ENCODE measurements at places on chromosomes 3 and 15.

DNA sequence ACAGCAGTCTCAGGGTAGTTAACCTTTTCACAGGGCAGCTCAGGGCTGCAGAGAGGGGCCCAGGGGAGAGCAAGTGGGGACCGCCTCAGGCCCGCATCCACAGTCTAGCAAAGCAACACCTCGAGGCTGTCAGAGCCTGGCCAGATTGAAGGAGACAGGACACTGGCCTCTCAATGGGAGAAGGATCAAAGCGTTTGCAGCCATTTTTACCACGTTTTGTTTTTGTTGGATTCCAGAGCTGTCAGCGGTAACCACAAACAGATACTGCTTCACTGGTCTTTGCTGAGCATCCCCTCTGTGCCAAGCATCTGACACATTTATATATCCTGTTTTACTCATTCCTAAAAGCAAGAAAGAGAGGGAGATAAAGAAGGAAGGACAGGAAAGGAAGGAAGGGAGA is 153.8 kb downstream of the SHQ1 start:
- peak; percentile 3 for DNase-seq

DNA sequence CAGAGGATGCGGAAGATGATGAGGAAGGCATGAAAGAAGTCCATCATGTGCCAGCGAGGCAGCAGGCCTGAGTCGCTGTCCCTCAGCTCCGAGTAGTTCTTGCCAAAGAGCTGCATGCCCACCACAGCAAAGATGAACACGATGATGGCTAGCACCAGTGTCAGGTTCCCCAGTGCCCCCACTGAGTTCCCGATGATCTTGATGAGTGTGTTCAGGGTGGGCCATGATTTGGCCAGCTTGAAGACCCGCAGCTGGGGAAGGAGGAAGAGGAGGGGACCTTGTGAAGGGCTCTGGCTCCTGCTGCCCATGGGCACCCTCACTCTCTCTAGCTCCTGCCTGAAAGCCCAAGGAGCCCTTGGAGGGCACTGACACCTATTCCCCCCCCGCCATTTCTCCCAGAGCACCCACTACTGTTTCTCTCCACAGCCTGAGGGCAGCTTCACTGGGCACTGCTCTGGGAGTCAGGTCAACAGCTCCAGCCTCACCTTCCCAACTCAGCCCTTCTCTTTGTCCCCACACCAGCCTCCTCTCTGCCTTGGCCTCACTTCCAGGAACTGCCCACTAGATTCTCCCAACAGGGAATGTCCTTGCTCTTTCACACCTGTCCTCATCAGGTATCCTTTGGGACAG is 63.6 kb downstream of the SCN5A start:
- DNase-seq = no peak

- no peak for DNase-seq
Measured at GRCh38 chr3:168220556-168220955, 124.8 kb upstream of the GOLIM4 start.

DNA sequence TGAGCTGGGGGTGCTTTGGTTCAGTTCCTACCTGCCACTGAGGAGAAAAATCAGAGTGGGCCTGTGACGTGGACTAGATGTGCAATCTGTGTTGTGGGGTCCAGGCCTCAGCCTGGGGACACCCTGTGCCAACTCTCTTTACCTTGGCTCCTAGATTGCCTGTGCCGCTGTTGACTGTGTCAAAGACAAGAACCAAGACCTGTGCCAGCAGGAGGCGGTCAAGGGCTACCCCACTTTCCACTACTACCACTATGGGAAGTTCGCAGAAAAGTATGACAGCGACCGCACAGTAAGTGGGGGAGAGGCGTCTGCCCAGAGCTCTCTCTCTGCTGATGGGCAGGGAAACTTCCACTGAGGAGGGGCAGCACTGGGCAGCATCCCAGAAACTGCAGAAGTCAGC is 40.6 kb upstream of the SEC22A start:
- no peak for DNase-seq

GRCh38 chr3:128168836-128169235 is 15.6 kb downstream of the EEFSEC start:
- DNase-seq = no peak

DNA sequence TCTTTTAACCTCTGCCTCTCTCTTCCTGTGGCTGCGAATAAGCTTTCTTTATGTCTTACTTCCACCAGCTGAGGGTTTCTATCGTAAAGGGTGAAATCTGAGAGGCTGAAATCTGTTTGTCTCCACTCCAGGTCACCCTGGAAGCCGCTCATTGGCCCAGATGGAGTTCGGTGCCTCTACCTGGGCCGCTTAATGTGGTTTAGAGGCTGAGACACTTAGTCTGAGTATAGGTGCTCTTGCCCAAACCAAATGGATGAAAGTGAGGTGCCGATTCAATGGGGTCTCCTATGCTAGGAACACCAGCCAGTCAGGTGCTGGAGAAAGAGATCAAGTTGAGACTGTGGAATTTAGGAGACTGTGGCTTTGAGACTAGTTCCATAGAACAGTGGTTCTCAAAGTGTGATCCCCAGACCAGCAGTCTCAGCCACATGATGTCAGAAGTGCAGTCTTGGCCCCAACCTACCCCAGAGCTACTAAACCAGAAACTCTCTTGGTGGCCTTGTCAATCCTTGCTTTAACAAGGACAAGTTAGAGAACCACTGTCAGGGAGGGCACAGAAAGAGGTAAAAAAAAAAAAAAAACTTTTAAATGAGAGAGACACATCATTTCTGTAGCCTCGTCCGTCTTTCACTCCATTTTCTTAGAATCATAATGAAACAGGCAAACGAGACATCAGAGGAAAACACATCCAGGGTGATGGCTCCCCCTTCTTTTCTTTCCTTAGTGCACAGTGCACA is 54.9 kb upstream of the CCR2 start:
- no peak for DNase-seq

- DNase-seq = no peak
Measured at GRCh38 chr3:162994165-162994564, 1497.6 kb downstream of the OTOL1 start.

DNA sequence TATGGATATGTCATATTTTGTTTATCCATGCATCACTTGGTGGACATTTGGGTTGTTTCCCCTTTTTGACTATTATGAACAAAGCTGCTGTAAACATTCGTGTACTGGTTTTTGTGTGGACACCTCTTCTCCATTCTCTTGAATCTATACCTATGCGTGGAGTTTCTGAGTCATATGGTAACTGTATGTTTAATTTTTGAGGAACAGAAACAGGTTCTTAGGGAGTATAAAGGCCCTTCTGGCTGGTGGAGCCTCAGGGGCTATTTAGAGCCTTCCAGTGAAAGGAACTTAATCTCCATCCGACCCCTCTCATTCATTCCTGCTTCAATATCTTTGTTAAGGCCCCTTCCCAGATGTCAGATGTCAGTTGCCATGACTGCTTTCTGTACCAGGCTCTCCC is 14.1 kb upstream of the CTXND1 start:
- no peak for DNase-seq

GRCh38 chr3:28188686-28189085 is 52.7 kb upstream of the CMC1 start:
- DNase-seq = no peak

DNA sequence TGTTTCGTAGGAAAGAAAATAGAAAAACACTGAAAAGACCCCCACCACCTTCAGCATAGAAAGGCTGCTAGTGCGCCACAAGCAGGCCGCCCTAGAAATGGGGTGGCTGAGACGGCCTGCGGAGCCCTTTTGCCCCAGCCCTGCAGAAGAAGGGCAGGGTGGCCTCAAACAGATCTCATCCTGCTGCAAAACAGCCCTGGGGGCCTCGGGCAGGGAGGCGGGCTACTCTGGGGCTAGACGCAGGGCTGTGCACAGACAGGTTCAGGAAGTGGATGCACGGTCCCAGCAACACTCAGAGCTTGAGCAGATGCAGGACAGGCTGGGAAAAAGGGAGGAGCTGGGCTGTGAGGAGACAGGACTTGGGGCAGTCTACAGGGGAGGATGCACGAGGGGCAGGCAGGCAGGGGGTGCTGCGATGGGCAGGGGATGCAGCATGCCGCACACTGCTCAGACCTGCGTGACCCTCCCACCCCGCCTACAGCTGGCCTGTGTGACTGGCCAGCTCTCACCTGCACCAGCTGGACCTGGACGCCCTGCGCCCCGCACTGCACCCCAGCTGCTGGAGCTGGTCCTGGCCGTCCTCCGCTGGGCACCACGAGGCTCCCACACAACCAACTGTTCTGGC is 34.3 kb downstream of the ZXDC start:
- DNase-seq = no peak

GRCh38 chr15:22936577-22937472 is 43.3 kb downstream of the CYFIP1 start:
- DNase-seq = no peak

- no peak for DNase-seq
Measured at GRCh38 chr3:42960282-42960681, 18.8 kb upstream of the GASK1A start.

GRCh38 chr3:101825904-101826445 is 23.3 kb upstream of the NFKBIZ start:
- no peak for DNase-seq

DNA sequence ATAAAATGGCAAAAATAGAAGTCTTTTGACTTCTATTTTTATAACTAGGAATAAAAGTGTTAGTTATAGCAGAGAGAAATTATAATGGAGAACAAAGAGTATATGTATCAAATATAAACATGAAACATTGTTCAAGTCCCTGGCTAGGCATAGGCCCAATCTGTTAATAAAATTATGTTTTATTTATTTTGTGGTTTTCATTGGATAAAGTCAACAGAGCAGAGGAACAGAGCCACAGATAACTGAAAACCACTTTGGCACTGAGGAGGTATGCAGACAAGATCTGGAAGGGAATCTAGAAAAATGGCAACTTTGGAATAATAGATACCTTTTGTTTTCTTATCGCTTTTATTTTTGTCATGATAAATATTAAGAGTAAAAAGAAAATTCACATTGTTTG is 50.4 kb upstream of the ICE2 start:
- no peak for DNase-seq

DNA sequence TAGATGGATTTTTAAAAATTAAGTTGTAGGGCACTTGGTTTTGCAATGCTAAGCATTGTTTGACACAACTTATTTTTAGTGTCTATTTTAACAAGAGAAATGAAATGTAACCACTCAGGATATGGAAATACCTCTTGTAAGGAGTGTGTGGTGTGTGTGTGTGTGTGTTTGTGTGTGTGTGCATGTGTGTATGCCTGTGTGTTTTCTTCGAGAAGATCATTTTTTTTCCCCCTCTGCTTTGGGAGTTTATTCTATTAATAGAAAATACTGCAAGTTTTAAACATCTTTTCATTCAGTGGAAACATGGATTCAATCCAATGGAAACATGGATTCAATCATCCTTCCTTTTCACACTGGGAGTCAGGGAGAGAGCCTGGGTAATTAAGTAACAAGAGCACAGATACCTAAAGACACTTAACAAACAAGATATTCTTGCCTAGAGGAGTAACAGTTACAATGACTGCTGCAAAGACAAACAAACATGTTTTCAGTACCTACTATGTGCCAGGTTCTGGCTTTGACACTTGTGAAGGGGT is 567.2 kb upstream of the TBL1XR1 start:
- no peak for DNase-seq

DNA sequence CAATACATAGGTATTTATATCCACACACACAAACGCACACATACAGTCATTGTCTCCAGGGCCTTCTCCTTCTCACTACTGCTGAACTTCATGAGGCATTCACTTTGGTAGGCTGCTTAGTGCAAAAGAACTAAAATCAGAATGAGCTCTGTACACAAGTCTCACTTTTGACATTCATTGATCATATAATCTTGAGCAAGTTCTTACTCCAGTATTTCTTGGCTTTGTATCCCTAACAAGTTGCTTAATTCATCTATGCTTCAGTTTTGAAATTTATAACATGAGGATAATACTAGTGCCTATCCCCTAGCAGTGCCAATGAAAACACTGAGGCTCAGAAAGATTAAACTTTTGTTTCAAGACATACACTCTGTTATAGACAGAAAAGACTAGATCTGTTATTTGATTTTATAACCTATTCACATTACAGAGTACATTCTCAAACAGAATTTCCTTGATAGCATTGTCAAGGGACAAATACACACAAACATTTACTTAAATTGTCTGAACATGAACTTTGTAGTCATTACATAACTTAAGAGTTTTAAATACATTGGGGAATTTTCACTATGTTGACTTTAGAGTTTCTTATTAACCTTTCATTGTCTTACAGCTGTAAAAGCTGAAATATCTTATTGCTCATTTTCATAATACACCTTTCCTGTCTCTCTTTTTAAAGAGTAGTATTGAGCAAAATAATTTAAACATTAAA is 55.0 kb upstream of the SI start:
- no peak for DNase-seq
